Progenitor cell of endocrine pancreas (in vitro differentiated cells): ENCODE measurements at places on chromosomes 2 and 18. TPM values are rescaled to one million over a fixed set of nuclear protein-coding genes. Genes with fewer than 3 reads are reported as not detected.

DNA sequence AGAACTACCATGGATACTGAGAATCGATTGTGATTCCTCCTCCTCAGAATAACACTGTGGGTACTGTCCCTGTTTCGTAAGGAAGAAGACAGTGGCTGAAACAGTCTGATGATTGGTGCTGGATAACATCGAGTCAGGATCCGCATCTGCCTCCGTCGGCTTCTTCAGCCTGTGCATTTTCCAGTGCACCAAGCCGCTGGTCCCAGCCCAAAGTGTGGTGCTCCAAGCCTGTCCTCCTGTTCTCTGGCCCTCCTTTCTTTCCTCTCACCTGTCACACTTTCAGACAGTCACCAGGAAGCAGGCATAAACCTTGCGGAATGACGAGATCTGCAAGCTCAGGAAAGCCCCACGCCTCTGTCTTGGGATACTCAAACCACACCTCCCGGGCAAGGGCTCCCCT lies 30.6 kb downstream of the PTGR3 start:
- DNase-seq = no peak
- H3K4me1 ChIP-seq = no peaks in the 10 kb centered on the region
- H3K27ac ChIP-seq = no peak overlapping the region
- H3K36me3 ChIP-seq = no peaks in the 10 kb centered on the region
- peaks cover under 1% of the 10 kb centered on the region for H3K27me3 ChIP-seq

DNA sequence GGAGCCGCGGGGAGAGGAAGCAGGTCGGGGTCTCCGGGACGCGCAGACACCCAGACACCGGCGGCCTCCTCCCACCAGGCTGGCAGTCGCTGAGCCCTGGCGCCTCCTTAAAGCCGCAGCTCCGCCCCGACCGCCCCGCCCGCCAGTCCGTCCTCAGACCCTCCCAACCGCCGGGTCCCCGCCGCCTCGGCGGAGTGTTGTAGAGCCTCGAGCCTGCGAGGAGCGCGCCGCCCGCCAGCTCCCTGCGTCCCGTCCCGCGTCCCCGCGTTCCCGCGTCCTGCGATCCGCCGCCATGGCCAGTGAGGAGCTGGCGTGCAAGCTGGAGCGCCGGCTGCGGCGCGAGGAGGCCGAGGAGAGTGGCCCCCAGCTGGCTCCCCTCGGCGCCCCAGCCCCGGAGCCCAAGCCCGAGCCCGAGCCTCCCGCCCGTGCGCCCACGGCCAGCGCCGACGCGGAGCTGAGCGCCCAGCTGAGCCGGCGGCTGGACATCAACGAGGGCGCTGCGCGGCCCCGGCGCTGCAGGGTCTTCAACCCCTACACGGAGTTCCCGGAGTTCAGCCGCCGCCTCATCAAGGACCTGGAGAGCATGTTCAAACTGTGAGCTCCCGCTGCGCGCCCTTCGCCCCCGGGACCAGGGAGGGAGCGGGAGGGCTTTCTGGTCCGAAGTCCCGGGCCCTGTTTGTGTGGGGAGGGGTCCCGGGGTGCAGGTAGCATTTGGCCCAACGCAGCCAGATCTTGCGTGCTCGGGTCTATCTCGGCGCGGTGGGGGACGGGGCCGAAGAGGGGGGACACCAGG lies at the start of gene EFHD1:
Gene EFHD1 (plus strand): TSS at position 192 of the 793 bp plus-strand sequence. CDS start 101 bp downstream, at position 293.
- peak; percentile 56 for DNase-seq
- H3K4me3 ChIP-seq = peak within 1 kb of the TSS; percentile 62
- no peaks in the 10 kb centered on the region for H3K36me3 ChIP-seq
- no peak within 1 kb of the TSS for H3K27ac ChIP-seq
- H3K4me1 ChIP-seq = no peaks in the 10 kb centered on the region

DNA sequence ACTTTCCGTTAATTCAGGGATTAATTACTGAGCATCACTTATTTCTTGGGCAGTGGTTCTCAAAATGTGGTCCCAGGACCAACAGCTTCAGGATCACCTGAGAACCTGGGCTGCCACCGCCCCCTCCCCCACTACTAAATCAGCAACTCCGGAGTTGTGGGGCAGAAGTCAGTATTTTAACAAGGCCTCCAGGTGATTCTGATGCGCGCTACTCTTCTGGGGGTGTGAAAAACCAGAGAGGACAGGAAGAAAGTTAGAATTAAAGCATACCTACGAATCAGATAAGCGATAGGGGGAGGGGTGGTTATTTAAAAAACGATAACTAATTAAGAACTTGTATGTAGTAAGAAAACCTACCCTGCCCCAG lies 319 bp downstream of the ZSCAN30 start:
- H3K4me1 ChIP-seq = peaks cover 20% of the 10 kb centered on the region
- H3K27ac ChIP-seq = peak overlapping the region; percentile 99
- peak overlapping the region; percentile 97 for H3K4me3 ChIP-seq
- H3K27me3 ChIP-seq = no peaks in the 10 kb centered on the region
- peaks cover 27% of the 10 kb centered on the region for H3K36me3 ChIP-seq
- DNase-seq = no peak

GRCh38 chr2:240573516-240574385 lies 5.5 kb downstream of the RNPEPL1 start:
- DNase-seq = no peak
- no peaks in the 10 kb centered on the region for H3K27me3 ChIP-seq
- H3K27ac ChIP-seq = peak overlapping the region; percentile 52
- no peak overlapping the region for H3K4me3 ChIP-seq
- H3K4me1 ChIP-seq = peaks cover 4% of the 10 kb centered on the region

GRCh38 chr2:23400703-23401102 lies 15.7 kb downstream of the KLHL29 start:
- H3K4me3 ChIP-seq = no peak overlapping the region
- H3K4me1 ChIP-seq = peaks cover 11% of the 10 kb centered on the region
- no peak for DNase-seq
- H3K27ac ChIP-seq = no peak overlapping the region

GRCh38 chr18:75212751-75213090 lies 2.1 kb downstream of the TSHZ1 start:
- no peak for DNase-seq
- H3K36me3 ChIP-seq = no peaks in the 10 kb centered on the region
- H3K4me3 ChIP-seq = peak overlapping the region; percentile 74
- H3K4me1 ChIP-seq = peaks cover 55% of the 10 kb centered on the region

DNA sequence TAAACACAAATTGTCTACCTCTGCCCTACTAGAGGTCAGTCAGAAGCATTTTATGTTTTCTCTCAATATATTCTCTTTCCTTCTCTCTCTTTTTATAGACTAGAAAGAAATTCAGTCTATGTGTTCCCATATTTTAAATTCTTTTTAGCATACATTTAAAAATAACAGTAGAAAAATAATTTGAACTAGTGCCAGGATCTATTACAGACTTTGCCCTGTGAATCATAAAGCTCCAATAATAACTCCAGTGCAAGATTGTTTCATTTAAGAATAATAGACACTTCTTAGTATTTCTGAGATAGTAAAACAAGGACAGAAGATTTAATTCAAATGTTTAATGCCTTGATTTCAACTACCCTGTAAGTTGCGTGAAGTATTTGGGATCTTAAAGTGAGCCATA lies 60.1 kb downstream of the ITGB6 start:
- no peak for DNase-seq
- peaks cover 2% of the 10 kb centered on the region for H3K4me1 ChIP-seq
- H3K4me3 ChIP-seq = no peak overlapping the region
- no peak overlapping the region for H3K27ac ChIP-seq

TLK1 gene
- total RNA-seq = 75.2 and 76.8 TPM in 2 replicates

LIMS4 gene
- 0.74 and 1.4 TPM in 2 replicates for total RNA-seq

GKN1 gene
- total RNA-seq = not detected in 2 replicates
